Esophagus muscularis mucosa (tissue), 4 donors: ENCODE measurements at places on chromosomes 5 and 9. TPM values are rescaled to one million over a fixed set of nuclear protein-coding genes. Genes with fewer than 3 reads are reported as not detected.

GRCh38 chr5:34699155-34700077, 43.3 kb downstream of the RAI14 start:
- peaks cover 22% of the 10 kb centered on the region for H3K4me1 ChIP-seq
- H3K4me3 ChIP-seq: no peak overlapping the region
- H3K27me3 ChIP-seq: no peaks in the 10 kb centered on the region
- H3K27ac ChIP-seq: no peak overlapping the region
- H3K36me3 ChIP-seq: no peaks in the 10 kb centered on the region
- DNase-seq: no peak

DNA sequence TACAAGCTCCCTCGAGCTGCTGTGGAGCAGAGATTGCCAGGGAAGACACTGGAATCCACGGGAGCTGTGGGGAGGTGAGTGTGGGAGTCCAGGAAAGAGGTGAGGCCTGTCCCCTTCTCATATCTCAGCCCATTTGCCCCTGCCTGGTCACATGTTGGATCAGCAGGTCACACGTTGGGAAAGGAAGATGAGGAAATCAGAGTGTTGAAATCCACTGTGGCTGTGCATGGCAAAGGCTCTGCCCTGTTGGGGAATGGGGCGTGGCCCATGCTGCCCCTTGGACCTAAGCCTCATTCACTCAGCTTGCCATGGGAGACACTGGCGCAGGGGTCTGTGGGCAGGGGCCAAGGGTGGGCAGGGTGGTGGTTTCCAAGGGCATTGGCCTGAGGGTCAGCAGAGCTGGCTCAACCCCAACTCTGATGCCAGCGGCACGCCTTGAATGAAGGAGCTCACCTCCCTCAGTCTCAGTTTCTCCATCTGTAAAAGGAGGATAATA, 85.4 kb upstream of the CPEB4 start:
- no peaks in the 10 kb centered on the region for H3K36me3 ChIP-seq
- no peak for DNase-seq
- H3K4me1 ChIP-seq: no peaks in the 10 kb centered on the region
- H3K4me3 ChIP-seq: no peak overlapping the region
- H3K27me3 ChIP-seq: no peaks in the 10 kb centered on the region

GRCh38 chr5:149776361-149777305, 46.5 kb downstream of the PPARGC1B start:
- no peak for DNase-seq
- H3K36me3 ChIP-seq: no peaks in the 10 kb centered on the region
- H3K27me3 ChIP-seq: no peaks in the 10 kb centered on the region
- H3K27ac ChIP-seq: peak overlapping the region; percentile 89

GRCh38 chr9:93451849-93452709, 594 bp downstream of the FAM120A start:
- no peak for DNase-seq
- H3K27me3 ChIP-seq: no peaks in the 10 kb centered on the region
- peak overlapping the region; percentile 91 for H3K4me3 ChIP-seq

GRCh38 chr9:2494562-2494961, 127.0 kb upstream of the VLDLR start:
- H3K27me3 ChIP-seq: no peaks in the 10 kb centered on the region
- H3K4me3 ChIP-seq: no peak overlapping the region
- DNase-seq: no peak
- H3K4me1 ChIP-seq: peaks cover 59% of the 10 kb centered on the region
- H3K27ac ChIP-seq: peak overlapping the region; percentile 60

GRCh38 chr5:67165526-67166459, 30.8 kb downstream of the CD180 start:
- peaks cover 12% of the 10 kb centered on the region for H3K36me3 ChIP-seq
- no peaks in the 10 kb centered on the region for H3K27me3 ChIP-seq
- peaks cover 29% of the 10 kb centered on the region for H3K4me1 ChIP-seq

- H3K4me1 ChIP-seq: no peaks in the 10 kb centered on the region
- no peak for DNase-seq
- H3K27me3 ChIP-seq: no peaks in the 10 kb centered on the region
- no peaks in the 10 kb centered on the region for H3K36me3 ChIP-seq
- no peak overlapping the region for H3K27ac ChIP-seq
- no peak overlapping the region for H3K4me3 ChIP-seq
These were observed 164.9 kb upstream of the PAPPA start for GRCh38 chr9:115988701-115989100.

- no peak for DNase-seq
- no peaks in the 10 kb centered on the region for H3K27me3 ChIP-seq
- peaks cover 3% of the 10 kb centered on the region for H3K36me3 ChIP-seq
- H3K4me1 ChIP-seq: peaks cover 35% of the 10 kb centered on the region
- H3K4me3 ChIP-seq: peak overlapping the region; percentile 83
These were observed 1.2 kb downstream of the SLC31A2 start for GRCh38 chr9:113151696-113152630.

- no peaks in the 10 kb centered on the region for H3K36me3 ChIP-seq
- H3K27me3 ChIP-seq: no peaks in the 10 kb centered on the region
- DNase-seq: no peak
- no peaks in the 10 kb centered on the region for H3K4me1 ChIP-seq
- no peak overlapping the region for H3K4me3 ChIP-seq
These were observed 39.2 kb downstream of the YIPF5 start for GRCh38 chr5:144131261-144131660.

The LCN9 gene
- not detected for total RNA-seq

The EQTN gene
- total RNA-seq: not detected

The PHF24 gene
- 0.99 TPM for total RNA-seq

The PCDHB13 gene
- total RNA-seq: 5.4 TPM

The TMEM174 gene
- not detected for total RNA-seq
